ENCODE measurements at places on chromosomes 13 and 19.

DNA sequence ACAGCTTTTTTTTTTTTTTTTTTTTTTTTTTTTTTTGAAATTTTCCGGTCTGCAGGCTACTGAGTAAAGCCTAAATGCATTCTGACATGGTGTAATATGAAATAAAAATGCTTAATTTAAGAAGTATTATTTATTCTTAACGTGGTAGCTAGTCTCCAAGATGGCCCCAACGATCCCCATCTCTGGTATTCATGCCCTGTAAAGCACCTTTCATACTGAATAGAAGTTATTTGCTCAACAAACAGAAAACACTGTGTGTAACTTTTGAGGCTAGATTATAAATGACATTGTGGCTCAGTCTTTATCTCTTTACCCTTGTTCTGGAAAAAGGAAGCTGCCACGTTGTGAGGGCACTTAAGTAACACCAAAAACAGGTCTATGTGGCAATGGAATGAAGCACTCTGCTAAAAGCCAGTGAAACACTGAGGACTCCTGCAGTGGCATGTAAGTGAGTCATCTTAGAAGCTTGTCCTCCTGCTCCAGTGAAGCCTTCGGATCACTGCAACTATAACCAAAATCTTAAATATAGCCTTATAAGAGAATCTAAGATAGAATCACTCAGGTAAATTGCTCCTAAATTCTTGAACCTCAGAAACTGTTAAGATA is 128.7 kb downstream of the UGGT2 start:
- H3K4me1 ChIP-seq, result no peaks in the 10 kb centered on the region
- H3K27me3 ChIP-seq, result no peaks in the 10 kb centered on the region
- no peak overlapping the region for H3K27ac ChIP-seq

- no peaks in the 10 kb centered on the region for H3K27me3 ChIP-seq
- no peaks in the 10 kb centered on the region for H3K36me3 ChIP-seq
- peak overlapping the region; percentile 63 for H3K27ac ChIP-seq
Measured at GRCh38 chr13:48505597-48506091, 27.2 kb downstream of the RCBTB2 start.

DNA sequence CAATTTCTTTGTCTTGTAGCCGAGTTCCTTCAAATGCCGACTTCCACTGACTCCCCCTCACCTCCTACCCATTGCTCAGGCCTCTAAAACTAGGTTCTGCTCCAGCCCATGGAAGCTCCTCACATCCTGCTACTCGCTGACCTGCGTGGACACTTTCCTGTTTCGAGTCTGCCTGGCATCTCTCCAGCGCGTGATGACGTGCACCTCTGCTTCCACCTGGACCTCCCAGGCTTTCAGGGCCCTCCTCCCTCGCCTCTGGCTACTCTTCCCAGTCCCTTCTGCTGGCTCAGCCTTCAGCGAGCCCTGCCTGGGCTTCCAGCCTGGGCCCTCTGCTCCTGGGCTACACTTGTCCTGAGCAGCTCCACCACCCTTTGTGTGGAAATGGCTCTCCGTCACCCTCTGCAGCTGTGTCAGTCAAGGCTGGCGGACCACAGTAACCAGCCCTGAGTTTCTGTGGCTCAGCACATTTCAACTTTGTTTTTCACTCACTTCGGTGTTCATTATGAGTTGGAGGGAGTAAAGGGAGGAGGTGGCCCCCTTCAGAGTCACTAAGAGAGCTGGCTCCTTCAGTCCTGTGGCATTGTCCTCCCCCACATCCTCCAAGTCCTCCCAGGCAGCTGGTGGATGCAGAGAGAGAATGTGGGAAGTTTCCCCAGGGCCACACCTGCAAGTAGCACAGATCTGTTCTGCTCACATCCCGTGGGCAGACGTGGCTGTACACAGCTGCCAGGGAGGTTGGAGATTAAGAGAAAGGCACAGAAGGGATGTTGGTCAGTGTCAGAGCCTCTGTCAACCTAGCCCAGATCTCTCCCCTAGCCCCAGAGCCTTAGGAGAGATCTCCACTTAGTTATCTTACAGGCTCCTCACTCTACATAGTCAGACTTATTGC is 49.4 kb downstream of the SERP2 start:
- no peak overlapping the region for H3K27ac ChIP-seq
- no peak overlapping the region for H3K4me3 ChIP-seq
- no peaks in the 10 kb centered on the region for H3K4me1 ChIP-seq
- no peaks in the 10 kb centered on the region for H3K36me3 ChIP-seq

DNA sequence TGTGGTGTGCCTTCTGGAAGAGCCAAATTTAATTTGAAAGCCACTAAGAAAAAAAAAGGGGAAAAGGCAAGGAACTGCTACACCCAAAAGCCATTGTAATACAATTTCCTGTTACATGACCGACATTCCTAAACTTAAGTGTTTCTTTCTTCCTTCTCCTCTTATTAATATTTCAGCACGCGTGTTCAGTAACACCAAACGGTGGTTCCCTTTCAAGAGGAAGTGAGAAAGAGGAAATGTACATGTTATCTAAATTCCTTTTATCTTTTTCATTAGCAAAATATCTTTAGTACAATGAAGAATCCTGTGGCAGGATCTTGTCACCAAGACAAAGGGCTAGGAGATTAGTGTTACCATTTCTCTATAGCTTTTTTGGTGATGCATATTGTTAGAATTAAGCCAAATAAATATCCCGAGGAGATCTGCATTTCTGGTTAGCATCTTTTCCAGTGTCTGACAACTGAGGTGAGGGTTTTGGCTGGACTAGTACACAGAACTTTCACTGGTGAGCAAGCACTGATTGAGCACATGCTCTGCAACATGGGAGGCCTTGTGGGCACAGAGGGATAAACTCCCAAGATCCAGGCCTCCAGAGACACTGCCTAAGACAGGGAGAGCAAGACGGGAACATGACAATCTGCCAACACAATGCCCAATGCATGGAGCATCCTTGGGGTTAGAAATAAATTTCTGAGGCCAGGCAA is 22.1 kb downstream of the LATS2 start:
- no peaks in the 10 kb centered on the region for H3K36me3 ChIP-seq
- no peaks in the 10 kb centered on the region for H3K27me3 ChIP-seq
- no peak overlapping the region for H3K27ac ChIP-seq
- no peak overlapping the region for H3K4me3 ChIP-seq
- peaks cover 4% of the 10 kb centered on the region for H3K4me1 ChIP-seq

DNA sequence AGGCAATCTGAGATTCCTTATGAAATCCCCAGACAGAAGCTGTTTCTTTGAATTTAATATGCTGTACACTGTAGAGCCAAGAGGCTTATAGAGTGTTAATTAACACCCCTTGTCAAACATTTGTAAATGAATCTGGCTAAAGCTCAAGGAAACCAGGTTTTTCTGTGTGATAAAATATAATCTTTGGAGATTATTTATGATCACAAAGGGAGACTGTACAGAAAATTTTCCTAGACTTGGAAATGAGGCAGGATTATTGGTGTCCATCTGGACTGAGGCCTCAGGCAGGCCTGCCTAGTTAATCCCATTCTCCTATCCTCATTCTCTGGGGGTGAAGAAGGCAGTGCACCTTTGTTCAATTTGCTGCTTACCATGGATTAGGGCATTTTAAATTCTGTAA is 17.8 kb downstream of the KL start:
- no peaks in the 10 kb centered on the region for H3K27me3 ChIP-seq
- no peaks in the 10 kb centered on the region for H3K4me1 ChIP-seq

GRCh38 chr13:36275190-36276002 is 22.2 kb downstream of the CCDC169 start:
- no peak overlapping the region for H3K27ac ChIP-seq
- no peaks in the 10 kb centered on the region for H3K27me3 ChIP-seq
- no peaks in the 10 kb centered on the region for H3K36me3 ChIP-seq
- DNase-seq, result no peak

GRCh38 chr13:99866781-99867180 is 104.8 kb downstream of the ZIC5 start:
- no peak overlapping the region for H3K4me3 ChIP-seq
- H3K27ac ChIP-seq, result no peak overlapping the region
- no peak for DNase-seq
- H3K36me3 ChIP-seq, result no peaks in the 10 kb centered on the region
- no peaks in the 10 kb centered on the region for H3K4me1 ChIP-seq
- H3K27me3 ChIP-seq, result no peaks in the 10 kb centered on the region

GRCh38 chr13:61900033-61900432 is 484.4 kb upstream of the PCDH20 start:
- H3K36me3 ChIP-seq, result no peaks in the 10 kb centered on the region
- no peak overlapping the region for H3K4me3 ChIP-seq
- no peaks in the 10 kb centered on the region for H3K4me1 ChIP-seq
- H3K27me3 ChIP-seq, result no peaks in the 10 kb centered on the region

- no peaks in the 10 kb centered on the region for H3K27me3 ChIP-seq
- no peak for DNase-seq
- H3K4me1 ChIP-seq, result no peaks in the 10 kb centered on the region
- no peaks in the 10 kb centered on the region for H3K36me3 ChIP-seq
Measured at GRCh38 chr13:107835339-107836018, 379.9 kb downstream of the LIG4 start.

DNA sequence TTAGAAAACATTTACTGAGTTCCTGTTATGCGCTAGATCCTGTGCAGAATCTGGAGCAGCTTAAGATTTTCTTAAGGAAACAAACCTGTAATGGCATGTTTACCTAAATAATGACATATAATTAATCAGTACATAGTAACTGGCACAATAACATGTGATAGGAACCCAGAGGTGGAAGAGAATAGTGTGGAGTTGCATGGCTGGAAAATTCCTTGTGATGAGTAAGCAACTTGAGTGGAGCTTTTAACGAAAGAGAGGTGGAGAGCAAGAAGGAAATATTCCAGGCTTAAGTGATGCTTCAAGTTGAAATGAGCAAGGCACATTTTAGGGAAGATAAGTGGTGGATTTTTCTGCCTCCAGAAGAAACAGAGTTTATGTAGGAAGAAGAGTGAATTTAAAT is 9.2 kb upstream of the GPC5 start:
- no peak overlapping the region for H3K4me3 ChIP-seq
- H3K27me3 ChIP-seq, result peaks cover 12% of the 10 kb centered on the region
- no peak for DNase-seq

- no peak for DNase-seq
- H3K27me3 ChIP-seq, result no peaks in the 10 kb centered on the region
- H3K4me1 ChIP-seq, result peaks cover 31% of the 10 kb centered on the region
- no peak overlapping the region for H3K4me3 ChIP-seq
Measured at GRCh38 chr13:48158290-48158689, 63.4 kb upstream of the MED4 start.
